NCI-H187 (cell line): ENCODE measurements at places on chromosomes 4 and X.

- DNase-seq, result no peak
Observed at GRCh38 chrX:111615227-111615626, 65.7 kb upstream of the ALG13 start.

- DNase-seq, result no peak
Observed at GRCh38 chrX:68901519-68901918, 72.7 kb downstream of the EFNB1 start.

DNA sequence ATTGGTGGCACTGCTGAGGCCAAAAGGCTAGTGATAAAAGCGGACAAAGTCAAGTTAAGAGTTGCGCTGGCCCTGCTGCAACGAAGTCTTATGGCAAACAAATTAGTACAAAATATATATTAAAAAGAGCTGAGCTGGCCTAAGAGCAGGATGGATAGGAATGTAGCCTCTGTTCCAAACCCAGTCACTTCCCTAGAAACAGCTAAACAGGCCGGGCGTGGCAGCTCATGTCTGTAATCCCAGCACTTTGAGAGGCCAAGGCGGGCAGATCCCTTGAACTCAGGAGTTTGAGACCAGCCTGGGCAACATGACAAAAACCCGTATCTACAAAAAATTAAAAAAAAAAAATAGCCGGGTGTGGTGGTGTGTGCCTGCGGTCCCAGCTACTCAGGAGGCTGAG lies 32.4 kb upstream of the UGDH start:
- DNase-seq, result no peak

DNA sequence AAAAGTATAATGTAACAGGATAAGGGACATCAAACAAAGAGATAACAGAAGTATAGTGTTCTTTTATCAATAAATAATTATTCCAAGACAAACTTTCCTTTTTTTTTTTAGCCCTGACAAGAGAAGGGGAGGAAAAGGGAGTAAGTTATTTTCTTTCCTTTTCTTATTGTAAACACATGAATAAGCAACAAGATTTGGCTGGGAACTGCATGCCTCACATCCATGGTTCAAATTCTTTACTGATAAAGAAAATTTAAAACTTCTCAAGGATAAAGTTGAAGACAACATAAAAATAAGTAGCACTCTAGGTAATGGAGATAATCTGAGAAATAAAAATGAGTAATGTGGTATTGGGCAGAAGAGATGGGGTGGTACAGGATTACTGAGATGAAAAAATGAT lies 71.6 kb downstream of the NEK1 start:
- DNase-seq, result no peak

GRCh38 chr4:186029571-186030398 lies 39.2 kb upstream of the TLR3 start:
- peak; percentile 55 for DNase-seq

DNA sequence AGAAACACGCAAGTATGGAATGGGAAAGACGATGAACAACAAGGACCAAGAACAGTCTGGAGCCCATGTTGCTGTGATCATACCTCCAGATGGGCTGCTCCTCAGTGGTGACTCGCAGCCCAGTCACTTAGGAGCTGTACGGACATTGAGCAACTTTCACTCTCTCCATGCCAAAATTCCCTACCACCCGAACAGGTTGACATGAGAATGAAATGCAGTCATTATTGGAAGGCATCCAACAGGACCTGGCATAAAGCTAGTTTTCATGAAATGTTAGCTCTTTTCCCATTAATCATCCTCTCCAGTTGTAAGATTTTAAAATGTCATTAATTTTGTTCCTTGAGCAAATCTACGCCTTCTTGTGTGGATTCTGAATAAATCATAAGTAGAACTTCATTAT lies 82.7 kb upstream of the GPM6B start:
- no peak for DNase-seq

DNA sequence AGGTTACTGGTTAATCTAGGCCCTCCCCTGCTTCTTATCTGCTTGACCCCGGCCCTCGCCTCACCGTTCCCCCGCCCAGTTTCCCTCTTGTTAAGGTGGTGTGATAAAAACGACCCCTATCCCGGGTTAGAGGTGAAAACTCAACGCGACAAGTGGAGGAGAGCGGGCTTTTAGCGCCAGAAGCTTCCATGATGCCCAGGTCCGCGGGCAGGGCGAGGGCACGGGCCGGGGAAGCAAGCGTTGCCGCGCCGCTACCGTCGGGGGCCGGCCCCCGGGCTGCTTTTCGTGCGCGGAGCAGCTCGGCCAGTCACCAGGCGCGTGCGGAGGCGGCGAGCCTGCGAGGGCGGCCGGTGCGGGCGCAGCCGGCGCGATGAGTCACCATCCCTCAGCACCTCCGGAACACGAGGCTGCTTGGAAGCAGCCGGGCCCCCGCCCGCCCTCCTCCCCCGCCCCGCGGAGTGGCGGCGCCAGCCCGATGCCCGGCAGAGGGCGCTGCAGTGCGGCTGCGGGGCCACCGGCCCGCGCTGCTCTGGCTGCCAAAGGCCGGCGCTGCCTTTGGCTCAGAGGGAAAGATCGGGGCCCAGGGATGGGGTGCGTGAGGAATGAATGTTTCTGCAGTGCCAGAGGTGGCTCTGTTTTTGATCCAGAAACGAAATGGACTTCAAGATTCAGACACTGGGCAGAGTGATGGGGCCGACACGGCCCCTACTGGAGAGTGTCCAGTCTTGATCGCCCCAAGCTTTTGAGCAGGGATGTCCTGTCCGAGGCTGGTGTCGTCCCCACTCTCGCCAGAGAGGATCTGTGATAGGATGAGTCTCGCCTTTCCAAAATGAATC lies 107.8 kb downstream of the NHSL2 start:
- DNase-seq, result peak; percentile 2

DNA sequence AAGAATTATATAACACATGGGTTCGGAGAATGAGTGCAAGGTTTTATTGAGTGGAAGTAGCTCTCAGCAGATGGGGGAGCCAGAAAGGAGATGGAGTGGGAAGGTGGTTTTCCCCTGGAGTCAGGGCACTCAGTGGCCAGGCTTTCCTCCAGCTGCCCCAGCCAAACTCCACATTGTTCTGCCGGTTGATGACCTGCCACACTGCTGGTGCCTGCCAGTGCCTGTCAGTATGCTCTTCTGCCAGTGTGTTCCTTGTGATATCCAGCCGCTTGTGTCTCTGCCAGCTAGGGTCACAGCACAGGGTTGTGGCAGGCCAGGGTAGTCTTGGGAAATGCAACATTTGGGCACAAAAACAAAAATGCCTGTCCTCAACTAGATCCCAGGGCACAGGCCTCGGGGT lies 604.8 kb upstream of the TECRL start:
- DNase-seq, result no peak

DNA sequence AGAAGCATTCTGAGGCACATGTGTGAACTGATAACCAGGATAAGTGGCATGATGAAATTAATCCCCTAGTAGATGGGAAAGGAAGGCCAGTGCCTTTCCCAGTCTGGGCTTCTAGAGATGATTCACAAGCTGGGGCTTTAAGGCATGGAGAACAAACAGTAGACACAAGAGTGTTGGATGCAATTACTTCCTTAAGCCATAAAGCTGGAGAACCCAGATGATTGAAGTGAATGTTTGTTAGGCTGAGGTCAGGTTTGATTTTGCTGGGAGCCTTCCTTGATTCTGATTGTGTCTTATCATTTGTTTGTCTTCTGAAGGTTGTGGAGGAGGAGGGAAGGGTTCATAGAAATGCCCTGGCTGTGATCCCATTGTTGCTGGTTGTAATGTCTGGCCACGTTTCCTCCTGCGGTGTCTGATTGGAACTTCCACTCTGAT lies 125.2 kb downstream of the NHS start:
- DNase-seq, result no peak

- DNase-seq, result no peak
Observed at GRCh38 chr4:23814996-23815660, 74.7 kb downstream of the PPARGC1A start.

GRCh38 chr4:69546134-69546765 lies 50.5 kb upstream of the UGT2B4 start:
- DNase-seq, result no peak

DNA sequence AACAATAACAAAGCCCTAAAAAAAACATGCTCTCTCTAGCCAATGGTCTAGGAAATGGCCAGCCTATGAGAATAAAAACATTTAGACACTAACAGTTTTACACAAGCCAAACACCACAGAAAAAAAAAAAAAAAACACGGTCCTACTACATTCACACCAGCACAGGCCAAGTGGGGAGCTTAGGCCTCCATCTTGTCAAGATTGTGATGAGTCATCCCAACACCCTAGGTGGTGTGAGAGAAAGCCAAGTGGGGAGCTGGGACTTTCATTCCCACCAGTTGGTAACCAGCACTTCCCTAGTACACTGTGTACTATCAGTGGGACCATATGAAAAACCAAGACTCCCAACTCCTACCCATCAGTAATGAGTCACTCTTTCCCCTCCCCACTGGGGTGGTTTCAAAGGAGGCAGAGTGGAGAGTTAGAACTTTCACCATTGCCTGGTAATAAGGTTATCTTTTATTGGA lies 95.6 kb downstream of the ADAMTS3 start:
- DNase-seq, result no peak

- DNase-seq, result no peak
Observed at GRCh38 chr4:77797239-77797638, 21.9 kb downstream of the CNOT6L start.

DNA sequence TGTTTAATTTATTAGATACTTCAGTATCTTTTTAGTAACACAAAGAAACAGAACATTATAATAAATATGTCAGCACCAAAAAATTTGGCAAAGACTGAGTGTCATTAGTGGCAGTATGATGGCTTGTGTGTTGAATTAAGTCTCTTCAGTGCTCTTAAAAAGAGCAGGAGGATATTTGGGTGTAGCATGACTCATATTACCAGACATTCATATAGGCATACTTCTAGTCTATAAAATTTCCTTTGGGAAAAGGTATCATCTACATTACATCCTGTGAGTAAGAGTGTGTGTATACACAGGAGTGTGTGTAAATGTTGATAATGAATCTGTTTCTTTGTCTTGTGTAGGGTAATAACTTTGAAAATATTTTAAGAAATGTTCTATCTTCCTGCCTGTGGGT lies 135.7 kb downstream of the CNKSR2 start:
- no peak for DNase-seq

DNA sequence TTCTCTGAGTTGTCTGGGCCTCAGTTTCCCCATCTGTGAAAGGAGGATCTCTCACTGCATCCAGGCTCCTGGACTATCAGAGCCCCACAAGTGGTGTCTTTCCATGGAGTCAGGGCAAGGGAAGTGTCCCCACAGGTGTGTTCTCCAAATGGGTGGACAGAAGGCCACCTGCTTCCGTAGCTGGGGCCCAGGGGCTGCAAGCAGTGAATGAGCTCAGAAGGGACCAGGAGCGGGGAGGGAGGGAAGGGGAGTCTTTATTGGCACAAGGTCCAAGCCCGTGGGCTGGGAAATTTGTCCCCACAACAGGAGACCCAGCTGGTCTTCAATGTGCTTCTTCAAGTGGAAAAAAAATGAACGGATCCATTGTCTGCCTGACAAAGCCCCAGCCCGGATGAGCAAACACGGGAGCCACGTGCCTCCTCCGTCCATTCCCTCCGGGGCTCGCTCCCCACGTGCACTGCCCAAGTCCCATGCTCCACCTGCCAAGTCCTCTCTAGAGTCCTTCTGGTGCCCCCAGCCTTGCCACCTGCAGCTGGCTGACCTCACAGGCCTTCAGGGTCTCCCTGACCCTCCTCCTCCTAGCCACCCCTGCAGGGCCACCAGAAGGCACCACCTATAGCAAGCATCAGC lies 72.0 kb downstream of the JAKMIP1 start:
- DNase-seq, result no peak

DNA sequence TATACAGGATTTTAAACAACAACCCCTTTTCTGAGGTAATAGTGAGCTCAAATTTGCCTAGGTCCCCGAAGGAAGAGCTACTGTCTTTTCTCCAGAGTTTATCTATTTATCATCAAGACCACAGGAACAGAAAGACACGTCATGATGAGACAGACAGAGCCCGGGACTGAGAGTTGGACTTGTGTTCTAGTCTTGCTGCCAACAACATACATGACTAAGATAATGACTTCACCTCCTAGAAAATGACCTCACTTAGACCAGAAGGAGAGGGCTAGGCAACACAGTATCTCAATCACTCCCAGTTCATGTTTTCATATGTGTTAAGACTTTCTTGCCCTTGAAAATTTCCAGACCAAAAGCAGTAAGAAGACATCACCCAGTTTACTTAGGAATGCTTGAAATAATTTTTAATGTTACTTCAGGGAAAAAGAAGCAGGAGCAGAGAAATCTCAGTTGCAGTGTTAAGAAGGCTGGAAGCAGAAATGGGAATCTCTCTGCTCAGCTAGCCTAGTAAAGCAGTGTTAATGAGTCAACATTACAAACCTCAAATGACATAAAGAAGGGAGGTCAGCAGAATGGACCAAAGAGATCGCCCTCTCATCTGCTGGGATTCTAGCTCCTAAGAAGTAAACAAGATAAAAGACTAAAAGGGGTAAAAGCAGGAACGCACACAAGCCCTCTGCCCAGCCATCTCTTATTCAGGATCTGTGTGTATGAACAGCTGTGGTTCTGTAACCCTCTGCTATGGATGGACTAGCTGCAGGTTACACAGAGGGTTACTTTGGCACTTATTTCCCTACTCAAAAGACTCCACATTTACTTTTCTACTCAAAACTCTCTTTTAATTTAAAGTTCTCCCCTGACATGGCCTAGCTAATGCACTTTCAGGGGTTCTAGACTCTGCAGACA lies 24.8 kb downstream of the PDGFC start:
- no peak for DNase-seq

GRCh38 chr4:79466621-79467020 lies 58.6 kb upstream of the GK2 start:
- no peak for DNase-seq

- no peak for DNase-seq
Observed at GRCh38 chr4:132592340-132592739, 556.8 kb upstream of the PCDH10 start.

DNA sequence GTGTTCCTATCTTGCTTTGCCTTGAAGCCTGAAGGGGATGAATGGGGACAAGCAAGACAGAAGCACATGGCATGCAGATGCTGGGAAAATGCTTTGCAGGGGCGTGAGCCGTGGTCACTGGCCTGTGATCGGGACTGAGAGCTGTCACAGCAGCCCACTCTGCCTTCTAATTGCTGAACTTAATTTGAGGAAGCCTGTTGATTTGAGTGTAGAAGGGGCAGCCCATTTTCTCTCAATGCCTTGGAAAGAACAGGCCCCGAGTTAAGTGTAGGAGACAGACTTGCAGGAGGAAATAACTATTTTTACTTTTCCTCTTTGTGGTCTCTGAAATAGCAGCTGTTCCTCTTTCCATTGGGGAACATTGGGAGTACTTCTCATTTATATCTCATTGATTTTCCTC lies 26.1 kb upstream of the TBC1D1 start:
- no peak for DNase-seq

DNA sequence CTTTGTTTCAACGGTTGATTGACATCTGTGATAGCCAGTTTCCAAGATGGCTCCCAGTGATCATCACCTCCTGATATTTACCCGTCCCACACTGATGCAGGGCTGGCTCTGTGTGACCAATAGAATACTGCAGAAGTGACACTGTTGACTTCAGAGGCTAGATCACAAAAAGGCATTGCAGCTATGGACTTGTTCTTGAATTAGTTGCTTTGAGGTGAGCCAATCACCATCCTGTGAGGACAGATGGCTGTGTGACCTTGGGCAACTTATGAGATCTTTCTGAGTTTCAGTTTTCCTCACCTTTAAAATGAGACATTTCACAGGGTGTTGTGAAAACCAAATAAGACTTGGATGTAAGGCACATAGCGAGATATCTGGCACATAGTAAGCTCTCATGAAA lies 1.8 kb upstream of the GPR82 start:
- no peak for DNase-seq

GRCh38 chr4:1576304-1576960 lies 107.7 kb downstream of the FAM53A start:
- no peak for DNase-seq

GRCh38 chr4:172787111-172787510 lies 381.5 kb upstream of the GALNT7 start:
- DNase-seq, result no peak
